ENCODE measurements at places on chromosomes 1 and 21. TPM values are rescaled to one million over a fixed set of nuclear protein-coding genes. Genes with fewer than 3 reads are reported as not detected.

GRCh38 chr1:214688891-214689290, 85.9 kb downstream of the CENPF start:
- no peak for DNase-seq

GRCh38 chr1:234538062-234538731, 59.2 kb upstream of the TARBP1 start:
- no peak for DNase-seq

PRELP gene
- 25.2 TPM for total RNA-seq

- no peak for DNase-seq
Measured at GRCh38 chr1:211788626-211789025, 41.9 kb downstream of the LPGAT1 start.

DNA sequence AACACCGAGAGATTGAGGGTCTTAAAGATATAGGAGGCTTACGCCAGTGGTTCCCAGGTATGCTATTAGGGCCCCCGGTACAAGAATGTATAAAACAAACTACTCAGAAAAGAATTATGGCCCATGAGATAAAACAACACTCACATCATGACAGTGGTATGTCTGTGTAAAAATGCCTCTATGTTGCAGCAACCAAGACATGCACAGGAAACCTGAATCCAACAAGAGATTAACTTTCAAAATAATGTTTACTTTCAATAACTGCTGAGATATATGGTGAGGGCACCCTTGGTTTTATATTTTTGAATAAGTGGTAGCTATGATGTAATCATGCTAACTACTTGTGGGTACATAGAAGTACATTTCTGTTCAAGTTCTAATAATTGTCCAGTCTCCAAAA, 74.9 kb downstream of the PUM1 start:
- DNase-seq = no peak

- no peak for DNase-seq
Measured at GRCh38 chr1:116234429-116234828, 123.2 kb downstream of the MAB21L3 start.

GRCh38 chr1:28200234-28200873, 23.9 kb upstream of the PTAFR start:
- no peak for DNase-seq

EXOC8 gene
- total RNA-seq = 23.2 TPM

DNA sequence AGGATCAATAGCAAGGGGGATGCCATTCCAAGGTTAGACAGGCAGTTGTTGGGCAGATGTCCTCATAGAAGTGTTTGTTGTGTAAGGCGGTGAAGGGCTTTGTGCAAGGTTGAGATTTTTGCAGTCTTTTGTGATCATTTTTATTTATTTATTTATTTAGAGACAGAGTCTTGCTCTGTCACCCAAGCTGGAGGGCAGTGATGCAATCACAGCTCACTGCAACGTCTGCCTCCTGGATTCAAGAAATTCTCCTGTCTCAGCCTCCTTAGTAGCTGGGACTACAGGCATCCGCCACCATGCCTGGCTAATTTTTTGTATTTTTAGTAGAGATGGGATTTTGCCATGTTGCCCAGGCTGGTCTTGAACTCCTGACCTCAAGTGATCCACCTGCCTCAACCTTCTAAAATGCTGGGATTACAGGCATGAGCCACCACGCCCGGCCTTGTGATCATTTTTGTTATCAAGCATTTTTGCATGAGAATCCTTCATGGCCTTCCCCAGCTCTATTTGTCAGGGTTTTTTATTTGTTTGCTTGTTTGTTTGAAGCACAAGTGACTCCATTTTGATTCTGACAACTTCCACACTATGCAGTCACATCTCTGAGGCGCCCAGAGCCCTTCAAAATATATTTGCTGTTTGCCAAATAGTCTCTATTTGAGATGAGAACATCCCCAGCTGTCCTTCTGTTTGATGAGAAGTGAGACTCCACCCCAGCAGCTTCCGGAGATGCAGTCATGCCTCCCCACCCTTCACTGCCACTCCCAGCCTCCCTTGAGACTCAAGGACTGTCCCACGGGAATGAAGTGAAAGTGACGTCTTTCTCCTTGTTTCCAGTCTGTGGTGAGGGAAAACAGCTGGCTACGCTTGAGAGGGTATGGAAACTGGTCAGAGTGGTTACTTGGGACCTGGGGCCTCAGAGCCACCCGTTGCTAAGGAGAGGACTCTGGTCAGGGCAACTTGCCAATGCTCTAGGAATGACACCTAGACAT, 38.0 kb downstream of the TMEM50B start:
- DNase-seq = no peak

DNA sequence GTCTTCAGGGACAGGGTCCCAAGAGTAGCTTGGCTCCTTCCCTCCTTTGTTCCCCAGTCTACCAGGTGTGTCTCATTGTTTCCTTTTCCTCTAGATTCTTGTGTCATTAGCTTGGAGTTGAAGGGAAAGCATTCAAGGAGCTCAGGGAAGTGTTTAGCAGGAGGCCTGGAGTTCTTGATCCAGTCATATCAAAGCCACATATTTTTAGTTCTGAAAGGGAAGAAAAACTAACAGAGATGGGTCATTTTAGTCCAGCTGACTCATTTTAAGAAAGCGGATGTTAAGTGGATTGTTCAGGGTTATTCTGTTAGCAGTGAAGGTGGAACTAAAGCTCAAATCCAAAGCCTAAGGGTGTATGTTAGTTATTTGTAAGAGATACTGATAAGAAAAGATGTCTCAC, 721 bp downstream of the C1orf54 start:
- no peak for DNase-seq

POFUT2 gene
- 18.9 TPM for total RNA-seq

Measured in lower leg skin (tissue), 4 donors.